ENCODE measurements at places on chromosomes 2 and 18.

DNA sequence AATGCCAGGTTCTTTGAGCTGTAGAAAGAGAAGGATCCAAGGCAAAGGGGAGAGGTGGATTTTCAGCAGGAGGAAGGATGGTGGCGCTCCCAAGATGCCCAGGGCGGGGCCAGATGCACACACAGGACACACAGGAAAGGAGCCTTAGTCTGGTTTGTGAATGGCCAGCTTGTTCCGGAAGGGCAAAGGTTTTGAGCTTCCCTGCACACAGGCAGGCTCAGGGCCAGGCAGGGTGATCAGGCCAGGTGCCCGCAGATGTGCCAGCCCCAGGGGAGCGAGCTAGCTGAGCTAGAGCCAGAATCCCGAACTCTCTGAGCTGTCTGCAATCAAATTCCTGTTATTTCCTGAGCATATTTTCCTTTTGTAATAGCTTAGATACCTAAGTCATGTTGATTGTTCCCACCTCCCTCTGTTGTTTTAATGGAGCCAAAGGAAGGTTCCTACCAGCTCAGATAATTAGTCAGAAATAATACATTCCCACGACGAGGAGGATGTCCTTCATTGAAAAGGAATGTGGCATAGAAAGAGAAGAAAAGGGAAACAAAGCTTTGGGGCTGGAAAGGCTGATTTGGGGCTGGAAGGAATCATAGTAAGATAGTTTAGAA, 13.7 kb upstream of the OTOF start:
- DNase-seq: no peak

DNA sequence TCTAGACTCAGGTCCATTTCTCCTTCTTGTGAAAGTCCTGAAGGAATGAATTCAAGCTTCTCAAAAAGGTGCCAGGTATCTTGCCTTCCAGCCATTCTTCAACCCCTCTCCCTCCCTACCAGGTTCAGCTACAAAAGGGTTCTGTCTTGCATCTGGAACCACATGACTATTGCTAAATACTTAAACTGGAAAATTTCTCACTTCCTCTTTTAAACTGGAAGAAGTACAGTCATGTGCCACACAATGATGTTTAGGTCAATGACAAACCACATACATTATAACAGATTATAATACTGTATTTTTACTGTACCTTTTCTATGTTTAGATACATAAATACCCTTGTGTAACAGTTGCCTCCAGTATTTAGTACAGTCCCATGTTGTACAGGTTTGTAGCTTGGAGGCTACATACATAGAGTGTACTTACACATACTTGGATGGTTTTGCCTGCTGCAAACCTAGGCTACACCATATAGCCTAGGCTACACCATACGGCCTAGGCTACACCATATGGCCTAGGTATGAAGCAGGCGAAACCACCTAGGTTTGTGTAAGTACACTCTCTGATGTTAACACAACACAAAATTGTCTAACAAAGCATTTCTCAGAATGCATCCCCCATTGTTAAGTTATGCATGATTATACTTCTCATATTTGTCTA, 142.0 kb upstream of the DNMT3A start:
- peak; percentile 35 for DNase-seq

DNA sequence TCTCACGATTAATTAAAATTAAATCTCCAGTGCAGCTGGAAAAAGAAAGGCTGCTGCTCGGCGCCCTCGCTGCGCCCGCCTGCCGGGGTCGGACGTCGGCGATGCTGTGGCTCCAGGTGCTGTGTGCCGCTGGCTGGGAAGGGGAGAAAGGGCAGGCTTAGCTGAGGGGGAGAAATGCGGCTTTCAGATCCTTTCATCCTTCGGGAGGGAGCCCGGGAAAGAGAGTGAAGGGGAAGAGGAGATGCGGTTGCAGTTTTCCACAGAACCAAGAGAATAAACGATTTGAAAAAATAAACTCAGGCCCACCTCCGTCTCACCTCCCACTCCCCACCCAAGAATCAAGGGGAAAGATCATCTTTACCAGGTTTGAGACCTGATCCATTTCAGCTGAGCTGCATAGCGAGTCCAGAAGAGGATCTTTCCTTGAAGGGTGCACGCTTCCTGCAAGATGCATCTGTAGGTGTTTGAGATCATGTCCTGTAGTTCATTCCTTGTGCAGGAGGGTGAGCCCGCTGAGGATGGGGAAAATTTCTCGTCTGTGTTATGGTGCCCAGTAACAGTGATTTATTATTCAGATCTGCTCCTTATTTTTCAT, 495 bp downstream of the TMEM169 start:
- DNase-seq: no peak

DNA sequence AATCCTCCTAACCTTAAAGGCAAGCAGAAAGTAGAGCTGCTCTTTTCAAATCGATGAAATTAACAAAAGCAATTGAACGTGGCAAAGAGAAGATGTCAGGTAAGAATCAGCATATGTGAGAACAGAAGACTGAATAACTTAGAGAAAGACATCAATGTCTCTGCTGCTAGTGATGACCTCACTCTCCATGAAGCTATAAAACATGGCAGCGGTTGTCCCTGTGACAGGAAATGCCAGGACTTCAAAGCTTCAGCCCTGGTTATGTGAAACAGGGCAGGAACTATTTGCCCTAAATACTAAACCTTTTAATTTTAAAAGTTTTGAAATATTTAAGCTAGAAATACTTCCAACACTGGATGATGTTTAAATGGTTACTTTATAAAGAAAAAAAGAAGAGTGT, 383.7 kb downstream of the XIRP2 start:
- no peak for DNase-seq

DNA sequence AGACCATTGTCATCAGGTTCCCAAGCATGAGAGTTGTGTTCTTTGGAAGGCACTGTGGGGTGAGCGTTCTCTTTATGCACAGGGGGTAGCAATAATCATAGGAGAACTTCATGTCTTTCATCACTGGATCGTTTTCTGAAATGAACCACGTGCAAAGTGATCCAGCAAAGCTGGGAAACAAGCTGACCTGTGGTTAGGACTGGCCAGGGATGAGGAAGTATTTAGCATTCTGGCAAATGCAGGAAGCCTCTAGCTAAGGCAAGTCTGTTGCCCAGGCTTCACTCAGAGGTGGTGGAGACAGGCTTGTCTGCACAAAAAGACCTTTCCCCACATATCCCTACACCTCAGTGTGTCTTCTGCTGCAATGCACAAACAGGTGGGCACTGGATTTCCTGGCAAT, 58.6 kb downstream of the MMADHC start:
- DNase-seq: no peak

- no peak for DNase-seq
Measured at GRCh38 chr2:207844648-207845047, 74.9 kb upstream of the FZD5 start.

DNA sequence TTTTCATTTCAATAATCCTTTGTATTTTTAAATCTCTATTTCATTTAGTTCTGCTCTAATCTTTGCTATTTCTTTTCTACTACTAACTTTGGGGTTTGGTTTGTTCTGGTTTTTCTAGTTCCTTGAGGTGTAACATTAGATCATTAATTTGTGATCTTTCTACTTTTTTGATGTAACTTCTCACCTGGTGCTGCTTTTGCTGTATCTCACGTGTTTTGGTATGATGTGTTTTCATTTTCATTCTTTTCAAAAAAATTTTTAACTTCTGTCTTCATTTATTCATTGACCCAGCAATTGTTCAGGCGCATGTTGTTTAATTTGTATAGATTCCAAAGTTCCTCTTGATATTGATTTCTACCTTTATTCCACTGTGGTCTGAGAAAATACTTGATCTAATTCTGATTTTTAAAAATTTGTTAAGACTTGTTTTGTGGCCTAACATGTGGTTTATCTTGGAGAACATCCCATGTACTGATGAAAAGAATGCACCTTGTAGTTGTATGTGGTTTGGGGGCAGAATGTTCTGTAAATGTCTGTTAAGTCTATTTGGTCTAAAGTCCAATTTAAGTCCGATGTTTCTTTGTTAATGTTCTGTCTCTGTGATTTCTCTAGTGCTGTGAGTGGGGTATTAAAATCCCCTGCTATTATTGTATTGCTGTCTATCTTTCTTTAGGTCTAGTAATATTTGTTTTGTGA, 17.3 kb upstream of the MALT1 start:
- DNase-seq: no peak

DNA sequence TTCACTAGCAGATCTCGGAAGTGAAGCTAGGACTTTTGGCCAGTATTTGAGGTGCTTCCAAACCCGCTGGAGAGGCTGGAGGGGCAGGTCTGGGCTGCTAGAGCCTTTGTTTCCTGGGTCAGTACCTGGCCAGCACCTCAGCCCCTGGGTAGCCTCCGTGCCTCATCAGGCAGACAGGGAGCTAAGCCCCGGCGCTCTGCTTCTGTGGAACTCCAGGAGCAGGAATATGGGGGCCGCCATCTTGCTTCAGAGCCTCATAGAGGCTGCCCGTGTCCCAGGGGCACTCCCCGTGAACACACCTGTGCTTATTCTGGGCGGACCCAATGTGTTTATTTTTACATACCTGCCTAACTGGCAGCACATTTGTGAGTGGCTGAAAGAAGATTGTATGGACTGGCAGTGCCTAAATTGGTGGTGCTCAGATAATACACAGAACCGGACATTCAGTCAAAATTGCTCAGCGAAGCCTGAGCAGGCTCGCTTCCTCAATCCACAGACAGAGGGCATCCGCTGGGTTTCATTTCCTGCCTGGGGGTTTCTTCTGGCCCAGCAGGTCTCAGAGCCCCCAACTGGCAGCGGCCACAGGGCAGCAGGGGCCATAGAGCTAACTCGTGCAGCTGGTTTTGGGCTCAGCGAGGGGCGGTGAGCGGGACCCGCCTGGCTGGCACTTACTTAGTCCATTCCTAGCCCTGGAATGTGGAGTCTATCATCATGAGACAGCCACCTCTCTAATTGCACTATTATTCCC, 176.8 kb upstream of the ALKAL2 start:
- DNase-seq: no peak

DNA sequence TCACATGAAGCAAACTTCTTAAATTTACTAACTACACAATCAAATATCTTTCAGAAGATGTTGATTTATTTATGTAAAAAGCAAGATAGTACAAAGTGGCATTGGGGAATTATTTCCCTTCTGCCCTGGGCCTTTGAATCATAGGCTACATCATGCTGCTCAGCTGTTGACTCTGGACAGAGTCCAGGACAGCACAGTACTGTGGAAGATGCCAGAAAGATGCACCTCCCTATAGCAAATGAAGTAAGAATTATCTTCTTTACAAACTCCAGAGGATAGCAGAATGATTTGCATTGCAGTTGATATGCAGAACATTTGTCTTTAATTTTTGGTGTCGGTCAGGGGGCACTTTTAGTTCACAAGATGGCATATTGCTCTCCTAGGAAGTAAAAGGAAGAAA, 1354.5 kb upstream of the ZEB2 start:
- no peak for DNase-seq

DNA sequence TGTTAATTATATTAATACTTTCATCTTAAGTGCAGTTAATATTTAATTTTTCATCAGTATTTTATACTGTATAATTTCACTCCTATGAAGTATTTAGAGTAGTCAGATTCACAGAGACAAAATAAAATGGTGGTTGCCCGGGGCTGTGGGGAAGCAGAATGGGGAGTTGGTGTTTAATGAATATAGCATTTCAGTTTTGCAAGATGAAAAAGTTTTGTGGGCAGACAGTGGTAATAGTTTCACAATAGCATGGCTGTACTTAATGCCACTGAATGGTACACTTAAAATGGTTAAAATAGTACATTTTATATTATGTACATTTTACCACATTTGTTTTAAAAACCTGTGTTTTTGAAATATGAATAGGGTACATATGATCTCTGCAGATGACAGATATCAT, 31.2 kb downstream of the CFAP221 start:
- DNase-seq: no peak

DNA sequence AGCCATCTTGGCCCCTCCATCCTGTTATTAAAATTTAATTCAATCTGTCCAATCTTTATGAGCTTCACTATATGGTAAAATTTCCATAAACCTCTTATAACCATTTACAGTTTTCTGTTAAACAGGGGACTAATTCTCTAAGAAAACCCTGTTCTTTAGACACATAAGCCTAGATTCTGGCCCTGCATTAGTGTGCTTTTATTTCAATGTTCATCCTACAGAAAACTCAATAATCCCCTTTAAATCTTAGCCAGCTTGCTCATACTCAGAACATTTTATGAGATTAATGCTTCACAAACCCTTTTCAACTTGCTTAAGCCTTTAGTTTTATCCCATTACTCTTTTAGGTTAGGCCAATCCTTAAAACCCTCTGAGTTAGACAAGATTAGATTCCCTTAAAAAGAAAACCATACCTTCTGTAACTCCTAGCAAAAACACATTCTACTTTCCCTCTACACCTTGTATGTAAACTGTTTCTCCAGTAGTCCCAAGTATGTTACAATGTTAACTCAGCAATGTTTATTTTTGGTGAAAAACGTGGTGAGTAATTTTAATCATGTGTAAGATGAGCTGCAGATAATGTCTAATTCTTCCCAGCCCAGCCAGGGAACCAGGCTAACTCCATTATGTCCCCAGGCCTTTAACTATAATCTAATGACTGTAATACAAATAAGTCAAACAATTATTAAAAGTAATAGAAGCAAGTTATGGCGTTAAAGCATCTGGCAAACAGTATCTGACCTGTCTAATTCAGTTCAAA, 1953.4 kb upstream of the LRRTM1 start:
- DNase-seq: no peak

GRCh38 chr2:77604953-77605929, 83.1 kb upstream of the LRRTM4 start:
- DNase-seq: no peak

- DNase-seq: peak; percentile 84
Measured at GRCh38 chr2:170409164-170409535, 231.2 kb downstream of the MYO3B start.

DNA sequence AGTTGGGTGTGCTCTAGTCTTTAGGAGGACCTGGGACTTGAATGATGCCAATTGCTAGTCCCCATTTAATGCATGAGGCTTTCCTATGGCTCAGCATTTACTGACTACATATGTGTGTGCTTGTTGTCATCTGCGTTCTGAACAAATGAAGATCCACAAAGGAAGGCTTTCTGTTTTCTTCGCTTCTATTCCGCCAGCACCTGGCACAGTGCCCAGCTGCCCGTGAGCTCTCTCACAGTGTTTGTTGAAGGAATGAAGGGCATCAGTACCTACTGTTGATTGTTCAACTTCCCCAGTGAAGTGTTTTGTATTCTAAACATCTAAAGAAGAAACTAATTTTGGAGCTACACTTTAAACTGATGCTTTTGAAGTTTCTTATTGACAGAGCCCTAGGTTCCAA, 122.4 kb upstream of the LINC00305 start:
- DNase-seq: no peak

DNA sequence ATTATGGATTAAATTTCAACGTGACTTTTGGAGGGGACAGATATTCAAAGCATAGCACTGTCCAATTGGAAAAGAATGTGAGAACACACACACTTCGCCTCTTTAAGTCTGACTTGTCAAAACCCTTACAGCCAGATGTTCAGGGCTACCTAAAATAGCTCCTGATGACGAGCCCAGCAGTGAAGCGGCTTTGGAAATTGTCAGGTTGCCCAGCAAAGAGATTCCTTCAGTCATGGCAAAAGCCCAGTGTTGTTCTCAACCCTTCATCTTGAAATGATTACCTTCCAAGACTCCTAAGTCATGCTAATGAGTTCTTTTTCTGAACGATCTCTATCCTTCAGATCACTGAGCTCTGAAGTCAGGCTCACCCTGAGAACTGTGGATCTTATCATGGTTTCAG, 436.6 kb downstream of the LRATD1 start:
- no peak for DNase-seq

All from MM.1S (cell line).